Effector CD4-positive, alpha-beta T cell (primary cell): ENCODE measurements at places on chromosomes 13 and 19.

- no peak for DNase-seq
Observed at GRCh38 chr19:15874821-15875474, 22.9 kb downstream of the CYP4F2 start.

DNA sequence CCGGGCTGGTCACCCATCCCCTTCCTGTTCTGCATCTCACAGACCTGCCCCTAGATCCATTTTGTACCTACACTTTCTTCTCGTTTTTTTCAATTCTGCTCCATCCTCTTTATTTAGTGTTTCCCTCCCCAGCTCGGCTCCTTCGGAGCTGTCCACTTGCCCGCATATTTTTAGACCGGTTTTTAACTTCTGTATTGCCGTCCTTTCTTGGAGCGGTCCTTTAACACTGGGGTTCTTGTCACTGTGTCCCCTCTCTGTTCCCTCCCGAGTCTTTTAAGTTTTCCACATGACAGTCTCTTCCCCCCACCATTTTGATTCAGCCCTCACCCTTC is 1.7 kb downstream of the ARHGAP35 start:
- DNase-seq: no peak

DNA sequence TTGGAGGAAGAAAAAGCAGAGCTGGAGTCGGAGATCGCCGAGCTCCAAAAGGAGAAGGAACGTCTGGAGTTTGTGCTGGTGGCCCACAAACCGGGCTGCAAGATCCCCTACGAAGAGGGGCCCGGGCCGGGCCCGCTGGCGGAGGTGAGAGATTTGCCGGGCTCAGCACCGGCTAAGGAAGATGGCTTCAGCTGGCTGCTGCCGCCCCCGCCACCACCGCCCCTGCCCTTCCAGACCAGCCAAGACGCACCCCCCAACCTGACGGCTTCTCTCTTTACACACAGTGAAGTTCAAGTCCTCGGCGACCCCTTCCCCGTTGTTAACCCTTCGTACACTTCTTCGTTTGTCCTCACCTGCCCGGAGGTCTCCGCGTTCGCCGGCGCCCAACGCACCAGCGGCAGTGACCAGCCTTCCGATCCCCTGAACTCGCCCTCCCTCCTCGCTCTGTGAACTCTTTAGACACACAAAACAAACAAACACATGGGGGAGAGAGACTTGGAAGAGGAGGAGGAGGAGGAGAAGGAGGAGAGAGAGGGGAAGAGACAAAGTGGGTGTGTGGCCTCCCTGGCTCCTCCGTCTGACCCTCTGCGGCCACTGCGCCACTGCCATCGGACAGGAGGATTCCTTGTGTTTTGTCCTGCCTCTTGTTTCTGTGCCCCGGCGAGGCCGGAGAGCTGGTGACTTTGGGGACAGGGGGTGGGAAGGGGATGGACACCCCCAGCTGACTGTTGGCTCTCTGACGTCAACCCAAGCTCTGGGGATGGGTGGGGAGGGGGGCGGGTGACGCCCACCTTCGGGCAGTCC is 5.0 kb downstream of the FOSB start:
- peak; percentile 43 for DNase-seq

- DNase-seq: no peak
Observed at GRCh38 chr13:76570510-76570971, 315.7 kb downstream of the KCTD12 start.

- no peak for DNase-seq
Observed at GRCh38 chr13:62302341-62302740, 886.7 kb upstream of the PCDH20 start.

- DNase-seq: no peak
Observed at GRCh38 chr13:74077792-74078191, 56.4 kb downstream of the KLF12 start.

GRCh38 chr13:66858163-66858562 is 372.0 kb downstream of the PCDH9 start:
- DNase-seq: no peak

DNA sequence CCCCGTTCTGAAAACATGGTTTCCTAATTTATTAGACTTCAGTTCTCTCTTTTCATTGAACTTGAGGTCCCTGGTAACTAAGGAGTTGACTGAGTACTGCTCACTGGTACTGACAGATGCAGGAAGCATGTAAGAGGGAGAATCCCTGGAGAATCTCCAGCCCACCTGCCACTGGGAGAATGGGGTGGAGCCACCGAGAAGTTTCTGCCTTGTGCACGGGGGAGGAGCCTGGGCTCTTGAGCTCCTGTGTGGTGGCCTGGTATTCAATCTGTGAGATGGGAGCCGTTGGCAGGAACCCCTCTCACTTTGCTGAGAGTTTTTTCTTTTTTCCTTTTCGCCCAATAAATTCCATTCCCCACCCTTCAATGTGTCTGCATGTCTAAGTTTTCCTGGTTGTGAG is 13.2 kb upstream of the AKAP11 start:
- no peak for DNase-seq

- no peak for DNase-seq
Observed at GRCh38 chr19:29111576-29111975, 101.4 kb downstream of the UQCRFS1 start.

GRCh38 chr19:15423130-15423529 is 4.3 kb upstream of the AKAP8L start:
- DNase-seq: no peak

- no peak for DNase-seq
Observed at GRCh38 chr13:110124201-110124940, 182.6 kb downstream of the COL4A1 start.

DNA sequence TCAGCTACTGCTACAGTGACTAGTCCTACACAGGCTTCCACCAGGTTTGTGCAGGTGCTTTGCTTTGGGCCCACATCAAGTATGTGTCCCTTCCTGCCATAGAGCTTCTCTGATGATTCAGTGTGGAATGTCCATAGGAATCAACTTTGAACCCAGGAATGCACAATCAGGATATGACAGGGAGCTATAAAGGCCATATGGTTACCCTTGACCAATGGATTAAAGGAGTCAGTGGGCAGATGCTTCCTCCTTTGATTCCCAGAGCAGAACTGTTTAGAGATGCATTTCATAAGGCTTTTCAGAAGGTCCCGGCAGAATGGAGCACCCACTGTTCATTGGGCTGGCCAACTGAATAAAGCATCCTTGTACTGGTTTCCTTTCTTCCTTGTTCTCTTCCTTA is 145.2 kb upstream of the WASF3 start:
- DNase-seq: no peak

GRCh38 chr13:38849315-38849714 is 141.3 kb downstream of the STOML3 start:
- no peak for DNase-seq

DNA sequence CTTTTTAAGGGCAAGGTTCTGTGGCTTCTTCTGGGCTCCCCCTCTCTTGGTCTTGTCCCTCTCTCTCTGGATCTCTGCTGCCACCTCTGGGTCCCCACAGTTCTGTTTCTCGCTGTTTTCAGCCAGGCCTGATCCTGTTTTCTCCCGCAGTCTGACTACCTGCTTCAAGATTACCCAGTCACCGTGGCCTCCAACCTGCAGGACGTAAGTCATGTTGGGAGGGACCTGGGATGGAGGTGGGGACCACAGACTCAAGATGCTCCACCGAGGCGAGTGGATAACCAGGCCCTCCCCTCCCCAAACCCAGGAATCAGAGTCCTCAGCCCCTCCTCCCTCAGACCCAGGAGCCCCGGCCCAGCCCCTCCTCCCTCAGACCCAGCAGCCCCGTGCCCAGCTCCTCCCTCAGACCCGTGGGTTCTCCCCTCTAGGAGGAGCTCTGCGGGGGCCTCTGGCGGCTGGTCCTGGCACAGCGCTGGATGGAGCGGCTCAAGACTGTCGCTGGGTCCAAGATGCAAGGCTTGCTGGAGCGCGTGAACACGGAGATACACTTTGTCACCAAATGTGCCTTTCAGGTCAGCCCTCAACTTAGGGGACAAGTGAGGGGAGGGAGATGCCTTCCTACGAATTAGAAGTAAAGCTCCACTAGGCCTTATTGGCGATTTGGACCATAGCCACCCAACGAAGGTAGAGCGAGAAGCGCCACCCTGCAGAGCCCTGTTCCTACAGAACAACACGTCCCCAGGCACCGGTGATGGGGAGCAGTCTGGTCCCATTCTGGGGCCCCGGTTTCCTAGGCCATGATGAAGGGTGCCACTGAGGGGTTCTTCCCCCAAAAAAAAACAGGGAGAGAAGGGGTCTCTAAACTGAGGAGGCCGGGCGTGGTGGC is 2.2 kb downstream of the FLT3LG start:
- DNase-seq: peak; percentile 53

DNA sequence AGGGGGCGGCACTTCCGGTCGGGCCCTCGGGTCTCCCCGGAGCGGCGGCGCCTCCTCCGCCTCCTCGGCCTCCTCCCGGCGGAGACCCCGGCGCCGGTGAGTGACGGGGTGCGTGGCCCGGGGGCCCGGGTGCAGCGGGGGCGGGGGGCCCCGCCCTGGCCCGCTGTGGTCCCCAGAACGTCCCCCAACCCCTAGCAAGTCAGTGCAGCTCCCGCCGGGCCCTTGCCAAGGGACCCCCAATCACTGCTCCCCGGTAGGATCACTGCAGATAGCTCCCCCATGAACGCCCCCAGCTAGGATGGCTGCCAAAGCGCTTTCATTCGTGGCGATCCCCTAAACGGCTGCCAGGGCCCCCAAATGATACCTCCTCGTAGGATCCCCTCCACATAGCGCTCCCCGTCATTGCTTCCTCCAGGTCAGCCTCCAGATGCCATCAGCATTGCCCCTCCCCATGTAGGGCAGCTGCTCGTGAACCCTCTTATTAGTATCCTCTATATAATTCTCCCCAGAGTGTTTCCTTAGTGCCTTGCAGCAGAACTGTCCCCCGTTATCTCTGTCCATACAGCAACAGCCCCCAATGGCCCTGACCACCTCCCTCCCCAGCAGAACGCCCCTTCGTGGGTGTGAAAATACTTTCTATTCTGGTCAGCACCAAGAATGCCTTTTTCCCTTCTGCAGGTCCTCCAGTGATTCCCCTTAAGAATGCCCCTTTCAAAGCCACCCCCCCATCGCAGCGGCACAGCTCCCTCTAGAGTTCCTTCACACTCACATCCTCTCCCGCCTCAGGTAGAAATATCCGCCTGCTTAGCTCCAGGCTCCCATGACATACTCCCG is at the start of gene ZNF865:
Gene ZNF865 (plus strand): TSS at position 11 of the 834 bp plus-strand sequence. CDS start 7,972 bp downstream, outside the sequence.
- DNase-seq: peak; percentile 59

DNA sequence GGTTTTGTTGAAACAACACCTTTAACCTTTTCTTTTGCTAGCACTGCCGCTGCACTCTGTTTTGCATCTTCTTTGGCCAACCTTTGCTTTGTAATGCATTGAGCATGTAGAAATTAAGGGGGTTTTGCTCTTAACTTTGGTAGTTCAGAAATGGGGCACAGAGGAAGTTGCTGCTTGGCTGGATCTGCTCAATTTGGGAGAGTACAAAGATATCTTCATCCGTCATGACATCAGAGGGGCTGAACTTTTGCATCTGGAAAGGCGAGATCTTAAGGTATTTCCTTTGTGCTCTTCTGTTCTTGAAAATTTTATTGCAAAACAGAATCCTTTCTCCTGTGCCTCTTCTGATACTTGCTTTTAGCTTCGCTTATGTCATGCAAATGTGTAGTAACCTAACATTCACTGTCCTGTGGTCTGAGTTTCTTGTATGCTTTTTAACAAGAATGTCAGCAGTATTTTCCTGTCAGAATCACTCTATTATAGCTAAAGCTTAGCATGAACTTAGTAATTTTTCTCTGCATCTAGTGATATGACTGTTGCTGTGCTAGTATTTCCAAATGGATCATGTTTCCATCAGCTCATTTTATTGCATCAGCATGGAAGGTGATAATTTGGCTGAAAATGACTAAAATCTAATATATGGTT is 50.7 kb upstream of the AKAP11 start:
- no peak for DNase-seq

DNA sequence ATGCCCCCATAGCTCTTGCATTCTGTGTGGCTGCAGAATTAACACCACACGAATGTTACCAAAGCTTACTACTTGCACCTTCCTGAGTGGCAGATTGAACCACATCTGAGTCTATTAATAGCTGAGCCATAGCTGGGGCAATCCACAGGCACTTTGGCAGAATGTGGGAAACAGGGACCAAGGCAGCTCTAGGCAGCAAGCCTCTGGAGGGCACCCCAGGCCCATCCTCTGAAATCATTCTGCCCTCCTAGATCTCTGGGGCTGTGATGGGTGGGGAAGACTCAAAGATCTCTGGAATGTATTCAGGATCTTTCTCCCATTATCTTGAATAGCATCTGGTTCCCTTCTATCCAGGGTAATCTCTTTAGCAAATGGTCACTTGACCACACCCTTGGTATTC is 139.3 kb downstream of the TNFRSF19 start:
- DNase-seq: no peak

GRCh38 chr19:48443731-48444128 is 2.1 kb upstream of the GRWD1 start:
- DNase-seq: no peak

DNA sequence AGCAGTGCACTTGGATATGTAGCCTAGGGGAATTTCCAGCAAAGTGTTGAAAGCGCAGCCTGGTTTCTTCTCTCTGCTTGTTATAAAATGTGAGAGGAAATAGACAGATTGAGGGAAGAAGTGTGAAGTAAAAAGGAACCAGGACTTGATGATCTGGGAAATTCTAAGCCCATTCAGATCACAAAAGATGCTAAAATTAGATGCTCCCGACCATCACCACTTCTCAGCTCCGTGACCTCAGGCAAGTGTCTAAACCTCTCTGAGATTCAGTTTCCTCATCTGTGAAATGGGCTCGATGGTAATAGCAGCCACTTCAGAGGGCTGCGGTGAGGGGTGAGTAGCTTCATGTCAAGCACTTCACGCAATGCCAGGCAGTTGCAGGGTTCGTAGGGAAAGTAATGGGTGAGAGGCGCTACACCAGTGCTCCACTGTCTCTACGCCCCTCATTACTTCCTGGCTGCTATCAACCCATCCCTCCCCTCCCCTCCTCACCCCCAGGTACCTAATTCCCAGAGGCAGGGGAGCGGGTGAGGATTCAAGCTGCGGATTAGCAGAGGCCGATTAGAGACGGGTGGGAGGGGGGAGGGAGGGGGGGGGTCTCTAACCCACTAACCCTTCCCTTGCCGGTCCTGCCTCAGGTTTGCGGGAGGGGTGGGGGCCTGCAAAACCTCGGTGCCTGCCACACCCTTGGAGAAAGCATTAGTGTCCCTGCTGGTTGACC is 9.0 kb upstream of the NFIC start:
- DNase-seq: no peak

- DNase-seq: no peak
Observed at GRCh38 chr13:102550507-102550906, 46.3 kb upstream of the TPP2 start.

DNA sequence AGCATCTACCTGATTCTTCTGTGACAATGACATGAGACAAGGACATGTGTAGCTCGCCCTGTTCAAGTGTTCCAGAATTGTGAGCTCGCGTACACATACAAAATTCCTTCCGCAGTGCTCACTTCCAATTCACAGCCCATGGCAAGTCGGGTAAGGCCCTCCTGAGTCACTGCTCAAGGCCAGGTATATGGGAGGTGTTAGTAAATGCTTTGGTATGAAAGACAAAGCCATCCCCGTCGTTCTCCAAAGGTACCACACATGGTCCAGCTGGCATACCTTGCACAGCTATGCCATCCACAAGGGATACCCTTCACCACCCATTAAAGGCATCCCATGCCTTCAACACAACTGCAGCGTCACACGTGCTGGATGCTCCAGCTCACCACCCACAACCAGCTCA is 4.4 kb upstream of the ELL start:
- no peak for DNase-seq
